Stimulated activated naive B cell treated with anti-CD40 and anti-IgM and Interleukin-4, amounts not matched to agents 10 μg/mL and 1 μg/mL and 100 μg/mL, for 72 hours (primary cell): ENCODE measurements at places on chromosomes 4 and X.
A peak's percentile ranks its signal among the peaks of the same experiment; 100 is the strongest.

GRCh38 chr4:164700471-164700870 is 53.5 kb upstream of the SMIM31 start:
- DNase-seq = no peak

GRCh38 chrX:23578079-23578478 is 89.2 kb upstream of the PRDX4 start:
- no peak for DNase-seq

DNA sequence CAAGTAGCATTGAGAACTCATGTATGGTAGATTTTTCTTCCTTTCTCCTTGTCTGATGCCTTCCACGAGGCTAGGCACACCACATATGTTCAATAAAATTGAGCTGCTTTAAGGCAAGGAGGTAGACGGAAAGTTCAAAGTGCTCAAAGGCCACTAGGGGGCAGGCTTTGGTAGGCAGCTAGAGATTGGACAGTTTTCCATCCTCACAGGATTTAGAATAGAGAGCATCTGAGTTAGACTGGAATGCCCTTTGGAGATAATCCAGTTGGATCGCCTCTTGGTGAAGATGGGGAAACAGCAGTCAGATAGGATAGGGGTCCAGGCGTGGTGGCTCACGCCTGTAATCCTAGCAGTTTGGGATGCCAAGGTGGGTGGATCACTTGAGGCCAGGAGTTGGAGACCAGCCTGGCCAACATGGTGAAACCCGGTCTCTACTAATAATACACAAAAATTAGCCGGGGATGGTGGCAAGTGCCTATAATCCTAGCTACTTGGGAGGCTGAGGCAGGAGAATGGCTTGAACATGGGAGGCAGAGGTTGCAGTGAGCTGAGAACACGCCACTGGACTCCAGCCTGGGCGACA is 30.4 kb downstream of the ELF4 start:
- DNase-seq = peak; percentile 23

DNA sequence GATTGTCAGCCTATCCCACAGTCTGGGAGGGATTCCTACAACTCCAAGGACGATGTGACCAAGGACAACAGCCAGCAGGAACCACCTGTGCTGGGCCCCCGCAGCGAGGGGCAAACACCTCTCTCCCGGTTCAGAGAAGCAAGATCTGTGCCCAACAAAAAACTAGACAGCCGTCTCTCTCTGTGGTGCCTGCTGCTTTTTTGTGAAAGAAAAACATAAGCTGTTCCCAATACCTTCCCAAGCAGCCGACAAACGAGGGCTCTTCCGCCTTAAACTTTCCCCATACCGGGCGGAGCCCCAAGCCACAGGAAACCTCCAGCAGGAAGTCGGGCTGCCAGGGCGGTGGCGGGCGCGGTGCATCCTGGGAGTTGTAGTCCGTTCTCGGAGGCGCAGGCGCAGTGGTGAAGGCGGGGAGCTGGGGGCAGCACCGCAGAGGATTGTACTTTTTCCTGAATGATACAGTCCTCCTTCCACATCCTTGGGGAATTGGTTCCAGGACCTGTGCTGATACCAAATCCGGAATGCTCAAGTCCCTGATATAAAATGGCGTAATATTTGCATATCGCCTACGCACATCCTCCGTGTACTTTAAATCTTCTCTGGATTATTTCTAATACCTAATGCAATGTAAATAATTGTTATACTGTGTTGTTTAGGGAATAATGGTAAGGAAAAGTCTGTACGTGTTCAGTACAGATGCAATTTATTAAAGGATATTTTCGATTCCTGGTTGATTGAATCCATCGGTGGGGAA is 63.1 kb upstream of the IRF2 start:
- DNase-seq = peak; percentile 87

DNA sequence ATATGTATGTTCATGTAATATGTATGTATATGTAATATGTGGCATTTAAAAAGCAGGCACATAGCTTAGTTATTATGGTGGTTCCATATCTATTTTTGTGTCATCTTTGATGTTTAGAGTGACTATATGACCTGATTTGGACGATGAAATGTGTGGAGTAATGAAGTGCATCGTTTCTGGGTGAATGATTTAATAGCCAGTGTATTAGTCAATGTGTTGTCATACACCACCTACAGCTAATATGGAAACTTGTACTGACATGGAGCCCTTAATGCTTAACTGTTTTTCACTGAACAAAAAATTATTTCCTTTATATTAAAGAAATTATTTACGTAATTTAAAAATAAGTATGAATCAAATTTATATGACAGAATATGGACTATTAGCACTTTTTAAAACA is 292.3 kb upstream of the FSTL5 start:
- no peak for DNase-seq

GRCh38 chr4:178745203-178745602 is 1303.0 kb upstream of the AGA start:
- no peak for DNase-seq

GRCh38 chrX:68180579-68180978 is 252.7 kb downstream of the OPHN1 start:
- DNase-seq = no peak

- peak; percentile 46 for DNase-seq
These were observed 26.5 kb upstream of the XIAP start for GRCh38 chrX:123833387-123833786.

GRCh38 chr4:132918096-132918495 is 231.0 kb upstream of the PCDH10 start:
- no peak for DNase-seq

GRCh38 chr4:123471655-123472369 is 75.2 kb downstream of the SPRY1 start:
- no peak for DNase-seq

DNA sequence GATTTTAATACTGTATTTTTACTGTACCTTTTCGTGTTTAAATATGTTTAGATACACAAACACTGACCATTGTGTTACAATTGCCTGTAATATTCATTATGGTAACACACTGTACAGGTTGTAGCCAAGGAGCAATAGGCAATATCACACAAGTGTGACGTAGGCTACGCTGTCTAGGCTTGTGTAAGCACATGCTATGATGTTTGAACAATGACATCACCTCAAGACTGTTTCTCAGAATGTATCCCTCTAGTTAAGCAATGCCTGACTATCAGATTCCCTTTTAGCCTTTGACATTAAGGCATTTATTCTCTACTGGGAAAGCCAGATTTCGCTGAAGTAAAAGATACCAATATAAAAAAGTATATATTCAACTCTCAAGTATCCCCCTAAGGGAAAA is 66.2 kb downstream of the VCX3A start:
- DNase-seq = no peak

DNA sequence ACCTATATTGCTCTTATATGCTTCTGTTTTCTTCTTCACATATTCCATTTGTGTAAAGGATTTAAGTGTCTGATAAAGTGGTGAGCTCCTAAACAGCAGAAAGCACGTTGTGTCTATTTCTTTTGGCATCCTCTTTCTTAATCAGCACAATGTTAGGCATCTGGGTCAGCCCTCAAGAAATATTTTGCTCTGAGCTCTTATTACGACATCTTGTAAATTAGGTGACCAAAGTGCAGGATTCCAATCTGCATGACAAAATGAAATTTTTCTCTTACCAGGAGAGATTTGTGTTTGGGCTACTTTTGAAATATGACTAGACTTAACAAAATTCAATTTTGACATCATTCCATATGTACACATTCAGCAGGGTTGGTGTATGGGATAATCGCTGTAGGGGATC is 210.0 kb upstream of the IGFBP7 start:
- DNase-seq = no peak

GRCh38 chr4:20378181-20378580 is 126.5 kb downstream of the SLIT2 start:
- no peak for DNase-seq
